ENCODE measurements at places on chromosomes 4 and X.

- no peak for DNase-seq
These were observed 5.2 kb downstream of the TREX2 start for GRCh38 chrX:153440556-153441135.

DNA sequence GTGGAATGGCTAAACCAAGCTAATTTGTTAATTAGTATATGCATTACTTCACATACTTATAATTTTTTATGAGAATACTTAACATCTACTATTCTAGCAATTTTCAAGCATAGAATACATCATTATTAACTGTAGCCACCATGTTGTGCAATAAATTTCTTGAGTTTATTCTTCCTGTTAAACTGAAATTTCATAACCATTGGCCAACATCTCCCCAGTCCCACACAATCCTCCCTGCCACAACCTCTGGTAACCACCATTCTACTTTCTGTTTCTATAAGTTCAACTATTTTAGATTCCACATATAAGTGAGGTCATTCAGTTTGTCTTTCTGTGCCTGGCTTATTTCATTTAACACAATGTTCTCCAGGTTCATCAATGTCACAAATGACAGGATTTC is 208.5 kb downstream of the PPP4R3C start:
- DNase-seq: no peak

GRCh38 chr4:123553279-123553678 is 156.7 kb downstream of the SPRY1 start:
- no peak for DNase-seq

GRCh38 chr4:137200322-137200721 is 332.0 kb downstream of the PCDH18 start:
- DNase-seq: no peak

- DNase-seq: no peak
These were observed 59.9 kb downstream of the HHIP start for GRCh38 chr4:144705601-144706590.

DNA sequence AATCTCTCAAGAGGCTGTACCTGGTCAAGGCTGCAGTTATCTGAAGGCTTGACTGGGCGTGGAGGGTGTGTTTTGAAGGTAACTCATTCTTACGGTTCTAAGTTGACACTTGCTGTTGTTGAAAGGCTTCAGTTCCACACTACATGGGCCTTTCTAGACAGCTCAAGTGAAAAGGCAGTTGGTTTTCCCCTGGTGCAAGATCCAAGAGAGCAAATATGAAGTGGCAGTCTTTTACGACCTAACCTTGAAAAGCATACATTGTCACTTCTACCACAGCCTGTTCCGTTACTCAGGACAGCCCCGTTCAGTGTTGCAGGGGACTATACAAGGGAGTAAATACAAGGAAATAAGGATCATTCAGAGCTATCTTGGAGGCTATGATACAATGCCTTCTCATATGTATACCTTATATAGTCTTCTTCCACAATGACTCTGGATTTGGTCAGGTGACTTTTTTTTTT is 46.2 kb downstream of the PDS5A start:
- no peak for DNase-seq

DNA sequence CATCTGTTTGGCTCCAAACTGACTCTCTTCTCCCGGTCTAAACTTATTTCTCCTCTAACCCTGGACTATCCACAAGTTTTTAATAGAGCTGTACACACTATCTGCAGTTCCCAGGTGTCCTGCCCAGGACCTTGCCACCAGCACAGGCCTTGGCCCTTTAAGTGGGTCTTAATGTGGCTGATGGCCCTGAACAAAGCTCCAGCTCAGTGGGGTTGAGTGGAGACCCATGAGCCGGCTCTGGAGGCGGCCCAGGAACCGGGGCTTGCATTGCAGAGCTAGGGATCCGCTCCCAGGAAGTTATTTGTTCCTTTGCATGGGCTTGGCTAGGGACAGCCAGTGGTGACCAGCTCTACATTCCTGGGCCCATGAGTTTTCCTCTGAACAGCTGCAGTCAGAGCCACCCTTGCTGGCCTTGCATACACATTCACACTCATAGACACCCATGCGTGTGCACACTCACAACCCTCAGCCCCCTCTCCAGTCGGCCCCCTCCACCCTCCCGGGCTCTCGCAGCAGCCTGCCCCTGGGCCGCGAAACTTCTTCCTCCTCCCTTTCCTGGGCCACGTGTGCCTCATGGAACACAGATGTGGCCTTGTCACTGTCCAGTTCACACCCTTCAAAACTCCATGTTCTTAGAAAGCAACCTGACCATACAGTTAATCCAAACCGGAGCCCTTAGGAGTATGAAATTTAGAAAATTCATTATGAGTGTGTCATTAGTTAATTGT is 58.2 kb downstream of the GPR143 start:
- DNase-seq: no peak

DNA sequence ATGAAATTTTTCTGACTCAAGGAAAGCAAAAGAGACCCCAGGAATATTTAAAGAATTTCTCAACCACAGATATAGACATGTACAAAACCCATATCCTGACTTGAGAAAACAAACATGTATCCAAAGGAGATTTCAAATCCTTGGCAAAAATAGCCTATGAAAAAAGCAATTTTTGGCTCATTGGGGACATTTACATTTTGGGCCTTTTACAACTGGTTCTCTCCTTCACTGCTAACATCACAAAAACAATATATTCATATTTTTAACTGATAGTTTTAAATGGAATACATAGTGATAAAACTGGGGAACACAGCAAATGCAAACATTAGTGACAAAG is 65.0 kb downstream of the SH3RF1 start:
- no peak for DNase-seq

GRCh38 chr4:2954358-2955185 is 8.6 kb downstream of the NOP14 start:
- DNase-seq: peak; percentile 88

- DNase-seq: no peak
These were observed 11.5 kb upstream of the CAMK2D start for GRCh38 chr4:113773014-113773413.

- DNase-seq: no peak
These were observed 12.2 kb downstream of the TENT5D start for GRCh38 chrX:80432441-80432840.

All from stimulated activated CD4-positive, alpha-beta T cell treated with anti-CD3 and anti-CD28 coated beads, Interleukin-1b, Interleukin-23, amount 100 ng/mL, for 48 hours (primary cell).